Suppressor macrophage (primary cell): ENCODE measurements at places on chromosomes 7 and 10.

DNA sequence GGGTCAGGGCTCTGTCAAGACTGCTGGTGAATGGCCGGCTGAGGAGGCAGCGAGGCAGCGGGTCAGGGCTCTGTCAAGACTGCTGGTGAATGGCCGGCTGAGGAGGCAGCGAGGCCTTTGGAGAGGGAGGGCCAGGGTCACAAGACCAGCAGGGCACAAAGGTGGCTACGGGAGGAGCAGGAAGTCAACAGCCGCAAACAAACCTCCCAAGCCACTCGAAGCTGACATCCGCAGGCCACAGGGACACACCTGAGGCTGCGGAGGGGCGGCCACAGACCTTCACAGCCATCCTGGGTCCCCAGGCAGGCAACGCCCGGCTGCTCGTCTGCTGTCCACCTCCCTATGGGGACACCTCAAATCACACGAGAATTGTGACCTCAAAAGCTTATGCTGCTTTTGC is 8.9 kb upstream of the GPER1 start:
- no peak for DNase-seq

DNA sequence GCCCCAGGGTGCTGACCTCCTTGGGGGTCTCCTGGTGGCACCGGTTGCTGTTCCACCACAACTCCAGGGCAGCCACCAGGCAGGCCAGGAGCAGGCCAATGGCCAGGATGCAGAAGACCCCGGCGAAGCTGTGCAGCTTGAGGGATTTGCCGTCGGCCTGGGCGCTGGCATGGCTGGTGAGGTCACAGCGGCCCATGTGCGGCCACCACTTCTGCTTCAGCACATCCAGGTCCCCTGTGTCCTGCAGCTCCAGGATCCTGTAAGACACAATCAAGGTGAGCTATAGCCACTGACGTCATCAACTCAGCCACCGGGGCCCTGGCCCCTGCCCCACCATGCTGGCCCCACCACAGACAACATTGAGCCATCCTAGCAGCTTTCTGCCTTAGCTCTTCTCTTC is 753.2 kb downstream of the GRID1 start:
- no peak for DNase-seq

- DNase-seq, result peak; percentile 74
These were observed 15.6 kb downstream of the SHH start for GRCh38 chr7:155796381-155797261.

DNA sequence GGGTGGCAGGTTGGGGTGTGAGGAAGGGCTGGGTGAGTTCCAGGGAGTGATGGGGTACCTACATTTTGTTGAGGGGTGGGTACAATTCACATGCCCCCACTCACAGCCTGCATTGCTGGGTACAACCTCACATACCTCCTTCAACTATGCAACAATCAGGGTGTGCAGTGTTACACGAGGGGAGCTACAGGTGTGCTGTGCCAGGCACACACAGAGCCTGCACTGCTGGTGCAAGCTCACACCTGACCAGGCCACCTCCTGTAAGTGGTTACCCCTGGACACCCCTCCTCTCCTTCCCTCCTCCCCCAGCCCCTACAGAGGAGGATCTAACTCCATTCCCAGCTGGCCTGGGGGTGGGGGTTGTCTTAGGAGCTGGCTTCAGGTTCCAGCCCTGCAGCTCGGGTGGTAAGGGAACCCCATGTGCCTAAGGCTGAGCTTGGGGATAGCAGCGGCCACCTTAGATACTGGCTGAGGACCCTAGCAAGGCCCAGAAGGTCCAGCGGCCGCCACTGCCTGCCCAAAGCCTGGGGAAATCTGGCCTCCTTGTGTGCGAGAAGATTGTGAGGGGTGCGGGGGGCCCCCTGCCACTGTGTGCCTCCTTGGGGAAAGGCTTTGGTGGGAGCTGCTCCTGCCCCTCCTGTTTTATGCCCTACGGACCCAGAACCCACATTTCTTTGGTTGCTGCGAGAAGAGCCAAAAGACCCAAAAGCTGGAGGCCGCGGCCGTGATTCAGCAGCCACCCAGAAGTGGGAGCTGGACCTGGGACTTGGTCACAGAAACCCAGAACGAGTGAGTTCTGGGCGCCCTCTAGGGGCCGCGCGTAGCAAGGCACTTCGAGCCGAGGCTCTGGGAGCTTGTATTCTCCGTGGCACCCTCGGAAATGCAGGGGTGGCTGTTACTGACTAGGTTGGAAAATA is 10.8 kb downstream of the TLX1 start:
- DNase-seq, result peak; percentile 92

GRCh38 chr7:87341441-87341840 is 4.0 kb upstream of the CROT start:
- DNase-seq, result no peak

GRCh38 chr10:110081911-110082310 is 74.1 kb downstream of the ADD3 start:
- peak; percentile 87 for DNase-seq

DNA sequence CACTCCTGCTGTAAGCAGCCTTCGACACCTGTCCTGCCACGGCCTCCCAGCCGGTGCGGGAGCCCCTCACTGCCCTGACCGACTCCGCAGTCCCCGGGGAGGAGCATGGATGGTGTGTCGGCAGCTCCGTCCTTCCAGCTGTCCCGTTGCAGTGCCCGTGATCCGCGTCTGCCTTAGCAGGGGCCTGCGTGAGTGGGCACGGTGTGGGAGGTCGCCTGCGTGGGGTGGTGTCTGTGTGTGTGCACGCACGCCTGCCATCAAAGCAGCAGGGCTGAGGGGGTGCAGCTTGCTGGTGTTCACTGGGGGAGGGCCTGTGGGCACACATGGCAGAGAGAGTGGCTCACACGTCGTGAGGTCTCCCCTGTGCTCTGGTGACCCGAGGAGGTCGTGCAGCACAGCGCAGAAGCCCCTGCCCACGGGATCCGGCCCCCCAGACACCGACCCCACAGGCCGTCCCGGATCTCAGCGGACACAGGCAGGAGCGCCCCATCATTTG is 10.3 kb downstream of the MAFK start:
- DNase-seq, result no peak

GRCh38 chr7:27151931-27152815 is at the start of gene HOXA3:
TSS of gene HOXA3 (minus strand) at chr7:27152583. CDS start at chr7:27110640, 41,943 bp downstream.
- no peak for DNase-seq

- DNase-seq, result peak; percentile 61
These were observed 102.0 kb upstream of the FAM20C start for GRCh38 chr7:90111-91063.

- DNase-seq, result no peak
These were observed 9.3 kb upstream of the SLC25A13 start for GRCh38 chr7:96331233-96331632.

DNA sequence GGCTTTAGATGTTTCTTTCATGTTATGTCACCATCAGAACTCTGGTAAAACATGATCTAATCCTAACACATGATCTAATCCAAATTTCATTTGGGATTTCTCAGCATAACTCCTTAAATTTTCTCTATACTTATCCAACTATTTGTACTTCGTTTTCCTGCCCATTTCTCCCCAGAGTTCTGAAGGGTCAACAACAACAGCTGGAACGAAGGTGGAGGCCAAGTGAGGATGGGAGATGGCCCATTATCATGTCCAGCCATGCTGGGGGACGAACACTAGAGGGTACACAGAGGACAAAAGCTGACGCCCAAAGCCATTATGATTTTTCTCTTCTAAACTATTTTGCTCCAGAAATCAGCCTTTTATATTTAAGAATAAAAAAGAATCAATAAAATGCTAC is 185.4 kb downstream of the DOCK4 start:
- DNase-seq, result no peak

DNA sequence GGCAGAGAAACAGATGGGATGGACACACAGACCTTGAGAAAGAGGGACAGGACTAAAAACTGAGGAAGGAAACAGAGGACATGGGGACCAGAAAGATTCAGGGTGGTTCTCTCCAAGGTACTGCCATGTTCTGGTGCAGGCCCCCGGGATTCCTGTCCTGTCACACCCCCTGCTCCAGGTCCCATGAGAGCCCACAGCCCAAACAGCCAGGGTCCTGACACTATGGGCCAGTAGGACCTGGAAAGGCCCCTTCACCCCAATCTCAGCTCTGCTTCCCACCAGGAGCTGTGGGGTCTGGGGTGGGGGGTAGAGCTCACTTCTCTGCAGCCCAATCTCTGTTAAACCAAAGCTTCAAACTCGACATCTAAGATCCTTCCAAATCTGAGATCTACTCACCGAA is 21.2 kb downstream of the PDIA4 start:
- DNase-seq, result no peak

DNA sequence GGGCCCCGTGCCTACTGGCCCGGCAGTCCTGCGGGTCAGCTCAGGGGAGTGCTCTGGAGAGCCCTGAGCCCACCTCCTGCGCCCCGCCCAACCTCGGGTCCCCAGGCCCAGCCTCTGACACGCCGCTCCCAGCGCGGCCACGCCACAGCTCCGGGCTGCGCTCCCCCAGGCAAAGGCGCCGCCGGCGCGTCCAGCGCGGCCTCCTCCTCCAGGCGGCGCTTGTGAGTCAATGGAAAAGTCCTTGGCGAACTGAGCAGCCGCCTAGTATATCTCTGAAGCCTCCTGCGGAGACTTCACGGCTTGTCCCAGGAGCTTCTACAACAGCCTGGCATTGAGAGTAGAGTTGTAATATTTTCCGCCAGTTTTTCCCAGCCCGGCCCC is 29.5 kb upstream of the BMS1 start:
- DNase-seq, result peak; percentile 87

- no peak for DNase-seq
These were observed 31.7 kb upstream of the LBX1 start for GRCh38 chr10:101260764-101261481.

GRCh38 chr7:25996006-25996408 is 156.0 kb upstream of the NFE2L3 start:
- no peak for DNase-seq

GRCh38 chr7:157358041-157358752 is 21.4 kb downstream of the DNAJB6 start:
- no peak for DNase-seq

DNA sequence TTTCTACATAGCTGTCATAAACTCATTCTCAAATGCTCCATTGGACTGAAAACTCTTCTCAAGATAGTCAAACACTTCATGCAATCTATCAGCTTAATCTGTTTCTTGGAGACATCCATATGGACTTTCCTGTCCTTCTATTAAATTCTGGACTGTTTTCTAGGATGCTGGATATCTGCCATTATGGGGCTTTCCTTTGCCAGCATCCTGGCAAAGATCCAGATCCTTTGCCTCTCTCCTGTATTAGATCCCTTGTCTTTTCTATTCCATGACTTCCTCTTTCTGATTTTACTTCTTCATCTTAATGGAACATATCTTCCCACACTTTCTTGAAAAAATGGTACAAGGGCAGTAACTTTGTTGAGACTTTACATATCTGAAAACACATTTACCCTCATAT is 35.9 kb upstream of the SKAP2 start:
- DNase-seq, result peak; percentile 74

- no peak for DNase-seq
These were observed 32.6 kb downstream of the IMMP2L start for GRCh38 chr7:111529507-111530355.

GRCh38 chr10:98365406-98366061 is 49.4 kb downstream of the PYROXD2 start:
- no peak for DNase-seq

DNA sequence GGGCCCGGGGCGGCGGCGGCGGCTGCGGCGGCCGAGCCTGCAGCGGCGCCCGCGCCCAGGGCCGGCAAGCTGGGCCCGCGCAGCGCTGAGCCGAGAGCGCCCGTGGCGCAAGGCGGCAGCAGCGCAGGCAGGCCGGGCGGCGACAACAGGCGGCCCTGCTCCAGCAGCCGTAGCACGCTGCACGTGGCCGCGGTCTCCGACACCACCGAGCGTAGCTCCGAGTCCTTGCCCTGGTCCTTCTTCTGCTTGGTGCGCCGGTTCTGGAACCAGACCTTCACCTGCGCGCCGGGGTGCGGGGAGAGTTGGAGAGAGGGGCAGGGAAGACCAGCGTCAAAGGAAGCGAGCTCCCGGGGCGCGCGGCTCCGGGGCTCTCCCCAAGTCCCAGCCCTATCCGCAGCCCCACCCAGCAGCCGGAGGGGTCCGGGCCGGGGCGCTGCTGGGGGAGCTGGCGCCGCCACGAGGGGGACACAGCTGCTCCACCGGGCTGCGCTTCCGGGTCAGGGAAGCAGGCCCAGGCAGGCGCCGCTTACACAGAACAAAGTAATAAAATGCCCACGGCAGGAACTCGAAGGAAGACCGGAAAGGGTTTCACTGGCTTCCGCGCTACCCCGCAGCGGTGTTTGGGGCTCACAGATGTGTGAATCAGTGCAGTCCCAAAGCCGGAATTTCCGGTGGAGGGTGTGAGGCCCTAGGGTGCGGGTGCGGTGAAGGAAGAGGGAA is 3.6 kb downstream of the VAX1 start:
- DNase-seq, result peak; percentile 17

- DNase-seq, result no peak
These were observed 124.5 kb downstream of the PRPF18 start for GRCh38 chr10:13711291-13711690.

GRCh38 chr7:156156734-156157408 is 344.6 kb upstream of the SHH start:
- no peak for DNase-seq

DNA sequence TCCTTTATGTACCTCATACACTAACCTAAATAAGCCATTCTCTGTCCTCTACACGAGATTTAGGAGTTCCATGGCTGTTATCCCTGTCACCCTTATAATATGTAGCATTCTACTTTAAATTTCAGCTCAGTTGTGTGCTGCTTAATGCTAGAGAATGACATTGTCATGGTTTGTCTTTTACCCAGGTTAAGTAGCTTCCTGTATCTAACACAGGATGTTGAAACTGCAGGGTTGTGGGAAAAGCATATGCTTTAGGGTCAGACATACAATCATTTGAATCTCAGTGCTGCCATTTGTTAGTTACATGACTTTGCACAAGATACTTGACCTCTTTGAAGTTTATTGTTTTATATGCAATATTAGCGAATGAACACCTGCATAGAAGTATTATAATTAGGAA is 235.1 kb upstream of the CACNA2D1 start:
- no peak for DNase-seq

GRCh38 chr7:2760098-2760889 is 72.3 kb downstream of the AMZ1 start:
- peak; percentile 86 for DNase-seq

DNA sequence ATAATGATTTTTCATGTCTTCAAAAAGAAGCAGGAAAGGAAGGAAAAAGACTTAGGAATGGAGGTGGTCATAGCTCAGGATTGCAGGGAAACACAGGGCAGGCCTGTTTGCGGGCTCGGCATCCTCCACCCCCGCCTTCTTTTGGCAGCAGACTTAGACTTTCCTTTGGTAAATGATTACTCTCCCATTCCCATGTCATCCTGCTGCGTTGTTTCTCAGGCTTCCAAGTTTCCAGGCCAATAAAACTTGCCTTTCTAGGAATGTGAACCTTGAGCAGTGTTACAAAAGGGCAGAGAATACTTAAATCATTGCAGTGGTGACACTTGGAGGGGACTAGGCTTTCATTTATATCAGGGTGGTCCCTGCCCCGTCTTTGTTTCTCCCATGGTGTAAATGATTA is 34.0 kb upstream of the DGKB start:
- no peak for DNase-seq

GRCh38 chr7:47885309-47885986 is 62.8 kb downstream of the PKD1L1 start:
- no peak for DNase-seq
